Activated CD4-positive, alpha-beta T cell treated with anti-CD3 and anti-CD28 coated beads for 36 hours (primary cell): ENCODE measurements at places on chromosomes 3 and 15. TPM values are rescaled to one million over a fixed set of nuclear protein-coding genes. Genes with fewer than 3 reads are reported as not detected.

GRCh38 chr15:25850154-25851111 lies 12.7 kb downstream of the ATP10A start:
- DNase-seq: peak; percentile 87

DNA sequence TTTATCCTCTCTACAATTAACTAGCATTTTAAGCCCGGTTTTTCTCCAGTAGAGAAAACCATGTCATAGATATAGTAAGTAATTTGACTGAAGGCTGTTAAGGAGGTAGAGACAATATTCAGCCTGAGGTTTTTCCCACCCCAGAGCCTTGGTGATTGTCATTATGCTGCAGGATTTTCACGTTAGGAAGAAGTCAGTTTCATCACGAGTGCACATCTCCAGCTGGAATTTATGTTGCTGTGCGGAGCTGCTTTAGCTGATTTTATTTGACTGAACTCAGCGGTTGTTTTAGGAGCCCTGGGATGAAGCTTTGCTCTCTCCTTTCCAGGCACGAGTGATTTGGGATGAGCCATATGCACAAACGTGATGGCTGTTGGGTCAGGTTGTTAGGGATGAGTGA lies 271.3 kb upstream of the RGMA start:
- DNase-seq: no peak

The NEK10 gene
- total RNA-seq: 0.19 TPM

DNA sequence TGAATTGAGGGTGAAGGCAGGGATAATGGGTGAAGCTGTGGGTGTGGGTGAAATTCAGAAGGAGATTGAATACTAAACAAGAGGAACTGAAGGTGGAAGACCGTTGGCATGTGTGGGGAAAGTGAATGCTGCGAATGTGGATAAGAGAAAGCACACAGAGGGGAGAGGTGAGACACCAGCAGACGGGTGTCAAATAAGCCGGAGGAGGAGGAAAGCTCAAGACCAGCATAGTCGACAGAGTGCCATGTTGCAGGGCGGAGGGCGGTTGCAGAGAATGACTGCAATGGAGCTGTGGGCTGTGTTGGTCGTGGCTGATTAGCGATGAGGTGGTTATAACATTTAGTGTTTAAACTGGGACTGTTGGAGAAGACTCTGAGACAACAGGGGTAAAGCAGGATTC lies 16.4 kb upstream of the HCN4 start:
- no peak for DNase-seq

The UBAP1L gene
- total RNA-seq: 3.2 TPM

The IDH3A gene
- 135 TPM for total RNA-seq

The VILL gene
- total RNA-seq: 9.2 TPM

- DNase-seq: no peak
Observed at GRCh38 chr3:24533561-24534193, 39.0 kb upstream of the THRB start.

GRCh38 chr3:148997623-148998022 lies 6.3 kb downstream of the GYG1 start:
- DNase-seq: no peak

GRCh38 chr3:11582191-11582968 lies 61.3 kb downstream of the VGLL4 start:
- DNase-seq: peak; percentile 35
